Natural killer cell (primary cell): ENCODE measurements at places on chromosomes 4 and X. TPM values are rescaled to one million over a fixed set of nuclear protein-coding genes. Genes with fewer than 3 reads are reported as not detected.

DNA sequence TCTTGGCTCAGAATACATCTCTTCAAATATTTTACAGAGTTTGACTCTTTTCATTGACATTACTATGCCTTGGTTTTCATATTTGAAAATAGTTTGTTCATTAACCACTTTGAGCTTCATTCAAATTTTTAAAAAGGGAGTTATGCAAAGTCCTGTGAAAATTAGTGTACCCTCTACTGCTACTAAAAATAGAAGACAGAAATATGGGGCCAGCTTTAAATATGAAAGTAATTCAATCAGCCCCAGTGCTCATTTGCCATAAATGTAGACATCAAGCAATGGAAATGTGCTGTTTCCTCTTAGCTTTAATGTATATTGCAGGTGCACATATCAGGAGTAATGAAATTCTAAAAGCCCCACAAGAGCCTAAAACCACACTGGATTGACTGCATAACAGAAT is 218.7 kb downstream of the SPATA18 start:
- H3K27ac ChIP-seq = no peak overlapping the region
- H3K27me3 ChIP-seq = no peaks in the 10 kb centered on the region
- H3K4me1 ChIP-seq = no peaks in the 10 kb centered on the region

DNA sequence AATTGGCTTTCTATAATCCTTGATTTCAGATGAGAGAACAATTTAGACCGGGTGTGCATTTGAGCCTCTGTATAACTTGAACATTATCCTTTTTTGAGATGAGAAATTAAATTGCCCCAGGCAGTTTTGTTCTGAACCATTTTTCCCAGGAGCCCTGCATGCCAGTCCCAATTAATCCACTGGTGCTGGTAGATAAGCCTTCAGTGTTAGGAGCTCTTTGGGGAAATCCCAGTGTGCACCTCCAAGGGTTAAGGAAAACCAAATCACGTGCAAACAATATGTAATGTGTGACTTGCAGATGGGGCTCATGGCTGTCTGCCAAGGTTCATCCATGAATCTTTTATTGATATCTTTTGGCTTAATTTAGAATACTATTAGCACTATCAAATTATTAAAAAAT is 43.2 kb downstream of the KIT start:
- no peaks in the 10 kb centered on the region for H3K4me1 ChIP-seq
- no peaks in the 10 kb centered on the region for H3K27me3 ChIP-seq
- H3K27ac ChIP-seq = no peak overlapping the region
- no peak for DNase-seq
- no peak overlapping the region for H3K4me3 ChIP-seq
- H3K36me3 ChIP-seq = no peaks in the 10 kb centered on the region

The SGMS2 gene
- total RNA-seq = 0.16 TPM

DNA sequence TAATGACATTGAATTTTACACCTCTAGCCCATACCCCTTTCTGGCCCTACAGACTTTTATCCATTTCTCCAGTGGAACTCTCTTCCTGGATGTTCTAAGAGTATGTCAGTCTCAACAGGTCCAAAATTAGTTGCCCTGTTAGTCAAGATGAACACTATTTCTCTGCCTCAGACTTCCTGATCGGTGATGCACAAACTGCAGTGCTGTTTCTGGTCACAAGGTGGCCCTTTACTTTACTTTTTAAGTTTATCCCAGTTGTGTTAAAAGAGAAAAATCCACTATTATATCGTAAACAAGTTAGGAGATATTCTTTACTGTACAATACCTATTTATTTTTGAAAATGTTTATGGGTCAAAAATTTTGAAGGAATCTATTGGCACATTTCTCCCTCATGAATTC is 13.1 kb downstream of the TCEAL7 start:
- no peak overlapping the region for H3K4me3 ChIP-seq
- no peaks in the 10 kb centered on the region for H3K4me1 ChIP-seq
- DNase-seq = no peak
- H3K27me3 ChIP-seq = no peaks in the 10 kb centered on the region

DNA sequence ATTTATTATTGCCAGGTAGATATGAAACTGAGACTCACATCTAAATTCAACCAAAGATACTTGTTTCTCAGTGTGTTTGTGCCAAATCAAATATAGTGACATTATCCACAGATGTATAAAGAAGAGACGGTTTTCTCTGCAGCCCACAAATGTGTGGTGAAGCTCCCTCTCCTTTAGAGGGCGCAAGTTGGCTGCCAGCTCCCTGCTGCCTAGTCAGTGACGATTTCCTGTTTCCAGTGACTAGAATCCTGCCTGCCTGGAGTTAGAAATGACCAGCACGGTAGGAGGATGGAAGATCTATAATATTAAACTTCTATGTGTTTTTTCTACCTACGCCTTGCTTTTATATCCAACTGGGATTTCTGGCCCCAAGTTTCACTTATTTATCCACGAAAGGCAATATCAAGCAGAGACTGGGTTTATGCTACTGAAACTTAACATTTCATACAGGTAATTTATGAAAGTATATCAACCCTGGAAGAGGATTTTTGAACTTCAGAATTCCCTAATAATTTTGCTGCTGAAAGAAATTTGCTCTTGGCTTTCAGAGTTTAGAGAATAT is 1793.7 kb upstream of the TENM3 start:
- no peaks in the 10 kb centered on the region for H3K36me3 ChIP-seq
- H3K4me1 ChIP-seq = no peaks in the 10 kb centered on the region
- H3K27me3 ChIP-seq = no peaks in the 10 kb centered on the region
- H3K27ac ChIP-seq = no peak overlapping the region
- no peak for DNase-seq

The SPANXC gene
- total RNA-seq = not detected

- no peaks in the 10 kb centered on the region for H3K36me3 ChIP-seq
- no peak overlapping the region for H3K4me3 ChIP-seq
- DNase-seq = no peak
- no peak overlapping the region for H3K27ac ChIP-seq
- H3K27me3 ChIP-seq = no peaks in the 10 kb centered on the region
- peaks cover 6% of the 10 kb centered on the region for H3K4me1 ChIP-seq
Measured at GRCh38 chr4:87069037-87069742, 134.4 kb downstream of the AFF1 start.

DNA sequence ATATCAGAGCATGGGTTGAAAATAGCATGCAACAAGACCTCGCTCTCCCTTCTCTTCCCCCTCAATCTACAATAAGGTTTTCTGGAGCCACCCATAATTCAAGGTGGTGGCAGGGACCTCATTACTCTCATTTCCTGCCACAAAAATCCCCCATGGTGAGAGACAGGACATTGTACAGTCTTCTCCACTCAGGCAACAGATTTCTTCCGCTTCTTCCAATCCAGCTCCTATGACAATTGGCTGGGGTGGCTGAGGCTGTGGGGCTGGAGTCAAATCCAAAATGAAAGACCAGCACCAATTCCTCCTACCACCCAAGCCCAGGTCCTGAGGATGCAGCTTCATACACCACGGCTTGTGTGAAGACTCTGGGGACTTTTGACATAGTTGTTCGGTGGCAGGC is 40.3 kb upstream of the NKRF start:
- H3K4me1 ChIP-seq = peaks cover 22% of the 10 kb centered on the region
- no peak overlapping the region for H3K4me3 ChIP-seq
- H3K36me3 ChIP-seq = peaks cover 31% of the 10 kb centered on the region
- no peak for DNase-seq
- H3K27me3 ChIP-seq = no peaks in the 10 kb centered on the region

The CPXCR1 gene
- not detected for total RNA-seq

DNA sequence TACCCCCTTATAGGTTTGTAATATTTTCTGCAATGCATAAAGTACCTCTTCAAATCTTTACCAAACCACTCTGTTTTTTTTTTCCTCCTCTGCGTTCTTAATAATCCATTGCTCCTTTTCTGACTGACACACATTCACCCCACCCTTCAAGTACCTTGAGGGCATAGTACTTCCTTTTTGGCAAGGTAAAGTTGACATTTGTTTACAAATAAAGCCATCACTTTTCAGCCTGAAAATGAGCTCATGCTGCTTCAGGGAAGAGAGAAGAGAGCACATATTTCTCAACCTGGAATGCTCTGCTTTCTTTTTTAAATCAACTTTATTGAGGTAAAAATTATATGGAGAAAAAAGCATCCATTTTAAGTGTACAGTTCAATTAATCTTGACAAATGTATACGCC is 113.9 kb downstream of the AGTR2 start:
- DNase-seq = no peak
- H3K27me3 ChIP-seq = no peaks in the 10 kb centered on the region
- H3K36me3 ChIP-seq = no peaks in the 10 kb centered on the region
- H3K27ac ChIP-seq = no peak overlapping the region
- H3K4me1 ChIP-seq = no peaks in the 10 kb centered on the region

The LRP2BP gene
- 2.4 TPM for total RNA-seq

The COL4A5 gene
- total RNA-seq = not detected

GRCh38 chr4:1072830-1073446 is 40.4 kb downstream of the RNF212 start:
- no peak for DNase-seq
- H3K36me3 ChIP-seq = no peaks in the 10 kb centered on the region
- no peak overlapping the region for H3K27ac ChIP-seq
- H3K27me3 ChIP-seq = no peaks in the 10 kb centered on the region

DNA sequence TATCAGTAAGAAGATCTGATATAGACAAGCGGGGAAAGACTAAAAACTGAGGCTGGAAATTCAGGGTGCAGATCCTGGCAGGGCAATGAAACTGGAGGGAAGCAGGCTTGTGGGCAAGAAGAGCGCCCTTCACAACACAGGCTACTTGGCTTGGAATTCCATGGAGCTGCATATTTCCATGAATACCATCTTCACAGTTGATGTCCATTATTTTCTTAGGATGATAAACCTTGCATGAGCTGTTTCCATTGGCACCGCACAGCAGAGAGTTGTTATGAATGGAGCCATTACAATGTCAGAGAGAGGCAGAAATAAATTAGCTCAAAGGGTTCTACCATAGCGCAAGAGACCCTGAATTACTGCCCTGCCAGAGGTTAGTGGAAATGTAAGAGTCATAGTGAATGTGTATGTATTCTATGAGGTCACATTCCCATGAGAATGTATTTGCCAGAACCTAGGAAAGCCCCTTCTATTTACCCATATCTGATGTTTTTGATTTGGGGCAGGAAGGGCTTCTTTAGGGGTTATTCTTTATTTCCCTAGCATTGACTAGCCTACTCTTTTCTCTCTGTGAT is 215.6 kb downstream of the PALLD start:
- H3K4me1 ChIP-seq = peaks cover 12% of the 10 kb centered on the region
- no peak for DNase-seq
- H3K27ac ChIP-seq = peak overlapping the region; percentile 41
- H3K36me3 ChIP-seq = no peaks in the 10 kb centered on the region
- H3K27me3 ChIP-seq = no peaks in the 10 kb centered on the region
- H3K4me3 ChIP-seq = no peak overlapping the region

DNA sequence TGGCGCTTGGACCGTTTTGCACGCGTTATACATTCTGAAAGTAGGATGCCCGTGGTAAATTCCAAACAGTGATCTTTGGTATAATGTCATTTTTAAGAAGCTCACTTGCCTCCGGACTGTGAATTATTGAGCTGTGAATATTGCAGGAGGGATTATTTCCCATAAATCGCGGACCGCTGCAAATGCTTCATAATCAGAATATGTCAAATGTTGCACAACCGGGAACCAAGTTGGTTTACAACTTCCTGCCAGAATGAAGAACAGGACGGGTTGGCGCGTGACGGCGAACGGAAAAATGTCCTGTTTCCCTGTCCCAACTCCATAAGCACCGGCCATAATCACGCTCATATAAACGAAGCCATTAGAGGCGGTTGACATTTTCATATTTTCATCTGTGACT is 67.6 kb downstream of the SHOX start:
- H3K27me3 ChIP-seq = no peaks in the 10 kb centered on the region
- no peaks in the 10 kb centered on the region for H3K4me1 ChIP-seq
- no peak for DNase-seq
- H3K27ac ChIP-seq = no peak overlapping the region
- no peaks in the 10 kb centered on the region for H3K36me3 ChIP-seq

- H3K4me3 ChIP-seq = no peak overlapping the region
- H3K36me3 ChIP-seq = no peaks in the 10 kb centered on the region
- no peak overlapping the region for H3K27ac ChIP-seq
- no peaks in the 10 kb centered on the region for H3K4me1 ChIP-seq
- no peak for DNase-seq
Measured at GRCh38 chrX:12419591-12419990, 281.3 kb downstream of the FRMPD4 start.

The KLHL4 gene
- not detected for total RNA-seq

DNA sequence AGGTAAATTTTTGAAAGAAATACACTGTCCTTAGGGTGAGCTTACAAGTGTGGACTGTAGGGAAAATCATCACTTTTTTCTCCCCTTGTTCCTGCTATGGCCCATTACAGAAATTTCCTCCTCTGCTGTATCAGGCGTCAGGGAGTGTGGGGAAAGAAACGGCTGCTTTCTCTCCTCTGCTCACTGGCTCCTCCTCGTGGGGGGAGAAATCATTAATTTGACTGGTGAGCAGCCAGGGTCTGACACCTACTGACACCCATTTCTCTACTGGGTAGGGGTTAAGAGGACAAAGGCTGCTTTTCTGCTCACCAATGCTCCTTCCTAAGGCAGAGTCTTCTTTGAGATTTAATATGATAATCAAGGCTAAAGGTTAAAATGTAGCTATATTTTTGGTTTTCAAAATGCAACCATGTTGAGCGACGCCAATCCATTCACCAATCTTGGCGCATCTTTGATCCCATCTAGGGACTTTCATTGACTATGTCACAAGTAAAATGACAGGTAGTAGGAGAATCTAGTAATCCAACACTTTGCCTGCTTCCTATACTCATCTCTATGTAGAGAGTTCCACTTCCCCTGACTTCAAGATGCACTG is 25.1 kb downstream of the SETD7 start:
- H3K36me3 ChIP-seq = no peaks in the 10 kb centered on the region
- DNase-seq = peak; percentile 46
- no peak overlapping the region for H3K27ac ChIP-seq
- peaks cover 13% of the 10 kb centered on the region for H3K4me1 ChIP-seq
- no peaks in the 10 kb centered on the region for H3K27me3 ChIP-seq
- no peak overlapping the region for H3K4me3 ChIP-seq

- DNase-seq = no peak
- no peaks in the 10 kb centered on the region for H3K36me3 ChIP-seq
- H3K4me1 ChIP-seq = no peaks in the 10 kb centered on the region
- H3K27ac ChIP-seq = no peak overlapping the region
Measured at GRCh38 chrX:2299871-2300270, 200.9 kb downstream of the DHRSX start.

GRCh38 chr4:5683566-5683965 is 24.8 kb downstream of the EVC2 start:
- H3K27me3 ChIP-seq = no peaks in the 10 kb centered on the region
- H3K4me3 ChIP-seq = no peak overlapping the region
- H3K4me1 ChIP-seq = no peaks in the 10 kb centered on the region

The DNASE1L1 gene
- total RNA-seq = 16.7 TPM
